Mammary epithelial cell (primary cell): ENCODE measurements at places on chromosomes 1 and 21. TPM values are rescaled to one million over a fixed set of nuclear protein-coding genes. Genes with fewer than 3 reads are reported as not detected.

The ENAH gene
- total RNA-seq, result 109 and 116 TPM in 2 replicates

The CYP4A11 gene
- total RNA-seq, result not detected

The VANGL2 gene
- total RNA-seq, result 10.3 TPM

The NHLH1 gene
- total RNA-seq, result 0.13 TPM in 1 of 2 replicates, not detected in the other

The MPZ gene
- 0.67 and 1.2 TPM in 2 replicates for total RNA-seq
